ENCODE measurements at places on chromosomes 2 and 18. TPM values are rescaled to one million over a fixed set of nuclear protein-coding genes. Genes with fewer than 3 reads are reported as not detected.

PLEKHM3 gene
- total RNA-seq, result 9.0 TPM

MYCN gene
- not detected for total RNA-seq

SERPINB5 gene
- total RNA-seq, result 13.4 TPM

DNA sequence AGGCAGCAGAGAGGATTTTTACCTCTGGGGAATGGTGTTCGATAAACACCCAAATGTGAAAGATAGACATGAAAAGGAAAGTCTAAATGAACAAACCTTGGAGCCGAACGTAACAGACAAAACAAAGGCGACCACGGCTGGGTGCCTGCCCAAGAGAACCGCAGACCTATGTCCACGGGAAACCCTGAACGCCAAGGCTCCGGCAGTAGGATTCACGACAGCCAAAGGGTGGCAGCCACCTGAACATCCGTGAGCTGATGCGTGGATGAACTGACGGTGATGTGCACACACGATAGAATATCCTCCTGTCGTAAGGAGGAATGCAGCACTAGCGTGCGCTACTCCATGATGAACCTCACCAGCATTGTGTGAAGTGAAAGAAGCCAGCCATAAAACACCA lies 85.6 kb downstream of the MBP start:
- no peak for DNase-seq

- DNase-seq, result no peak
Observed at GRCh38 chr2:201784563-201784962, 3.8 kb upstream of the ALS2 start.

DNA sequence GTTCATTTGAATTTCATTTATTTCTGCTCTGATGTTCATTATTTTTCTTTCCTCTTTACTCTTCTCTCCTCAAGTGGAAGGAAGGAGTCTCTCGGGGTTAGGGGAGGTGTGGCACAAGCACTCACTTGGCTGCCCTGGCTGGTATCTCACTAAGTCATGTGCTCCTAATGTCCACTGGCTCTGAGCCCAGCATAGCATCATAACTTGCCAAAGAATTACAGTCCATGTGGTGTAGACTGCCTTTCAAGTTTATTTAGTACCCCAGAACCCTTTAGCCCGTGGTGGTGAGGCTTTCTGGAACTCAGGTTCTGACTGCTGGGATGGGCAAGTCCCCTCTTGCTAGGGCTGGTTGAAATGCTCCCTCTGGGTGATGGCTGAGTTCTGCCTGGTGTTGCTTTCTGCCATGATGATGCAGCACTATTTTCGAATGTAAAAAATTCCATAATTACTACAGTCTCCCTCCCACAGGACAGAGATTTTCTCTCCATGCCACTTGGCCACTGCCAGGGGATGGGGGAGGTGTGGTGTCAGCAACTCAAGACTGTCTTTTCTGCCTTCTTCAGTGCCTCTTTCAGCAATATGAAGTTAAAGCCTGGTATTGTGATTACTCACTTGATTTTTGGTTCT lies 22.2 kb downstream of the SPAG16 start:
- DNase-seq, result no peak

DNA sequence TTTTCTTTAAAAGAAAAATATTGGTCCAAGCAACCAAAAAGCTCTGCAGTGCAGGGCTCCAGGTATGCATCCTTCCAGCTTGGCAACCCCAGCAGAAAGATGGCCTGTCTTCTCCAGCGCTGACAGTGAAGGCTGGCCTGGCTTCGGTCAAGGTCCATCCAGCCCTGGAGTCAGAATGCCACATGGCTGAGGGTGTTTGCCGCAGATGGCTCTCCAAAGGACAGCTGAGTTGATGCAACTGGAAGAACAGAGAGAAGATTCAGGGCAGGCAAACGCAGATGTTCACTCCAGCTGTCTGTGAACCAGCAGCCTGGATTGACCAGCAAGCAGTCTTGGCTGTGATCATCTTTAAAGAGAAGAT lies 51.4 kb downstream of the MARCO start:
- no peak for DNase-seq
